ENCODE measurements at places on chromosomes 3 and 15. TPM values are rescaled to one million over a fixed set of nuclear protein-coding genes. Genes with fewer than 3 reads are reported as not detected.

ZBBX gene
- 1.0 TPM for total RNA-seq

GUCA1C gene
- total RNA-seq: not detected

CSTA gene
- total RNA-seq: 62.1 TPM

PPIP5K1 gene
- total RNA-seq: 6.0 TPM

VGLL3 gene
- 3.1 TPM for total RNA-seq

PAQR5 gene
- total RNA-seq: 5.7 TPM

DGKG gene
- 26.1 TPM for total RNA-seq

ACKR4 gene
- total RNA-seq: not detected

FHIT gene
- 0.87 TPM for total RNA-seq

KNG1 gene
- not detected for total RNA-seq

Data from H4 (cell line).